Mononuclear cell (primary cell): ENCODE measurements at places on chromosomes 16 and 17. TPM values are rescaled to one million over a fixed set of nuclear protein-coding genes. Genes with fewer than 3 reads are reported as not detected.

The CDRT15 gene
- total RNA-seq = not detected

The SSH2 gene
- 77.5 TPM for total RNA-seq

The SLC7A5 gene
- 33.8 TPM for total RNA-seq

The SLC5A2 gene
- 0.42 TPM for total RNA-seq

The TM4SF5 gene
- not detected for total RNA-seq

The TP53TG3B gene
- total RNA-seq = 0.21 TPM

The DDX52 gene
- total RNA-seq = 30.0 TPM

The TAC4 gene
- total RNA-seq = not detected

The TMIGD1 gene
- not detected for total RNA-seq

The LGALS9B gene
- total RNA-seq = 0.52 TPM

The EZH1 gene
- total RNA-seq = 80.9 TPM

The SMIM36 gene
- not detected for total RNA-seq

The ASPHD1 gene
- total RNA-seq = not detected

The SCN4A gene
- under 0.01 TPM for total RNA-seq

The TVP23C gene
- total RNA-seq = 24.2 TPM

The SPAG5 gene
- total RNA-seq = 9.6 TPM

The GPRC5B gene
- total RNA-seq = 0.21 TPM

The CSNK2A2 gene
- total RNA-seq = 34.9 TPM

The IRX6 gene
- under 0.01 TPM for total RNA-seq

The SPIRE2 gene
- total RNA-seq = 0.10 TPM

The TSPOAP1 gene
- total RNA-seq = 22.4 TPM

The KCNH4 gene
- under 0.01 TPM for total RNA-seq

The CMIP gene
- 29.6 TPM for total RNA-seq

The C16orf46 gene
- total RNA-seq = not detected

The KRT36 gene
- not detected for total RNA-seq

The EFNB3 gene
- not detected for total RNA-seq

The EVI2B gene
- 185 TPM for total RNA-seq

The RCVRN gene
- total RNA-seq = 0.10 TPM

The VMO1 gene
- not detected for total RNA-seq

The SPNS2 gene
- total RNA-seq = 0.10 TPM

The NLRC3 gene
- total RNA-seq = 25.1 TPM

The HSD17B2 gene
- not detected for total RNA-seq

The NEUROD2 gene
- under 0.01 TPM for total RNA-seq

The TERB1 gene
- total RNA-seq = 0.42 TPM

The CES1 gene
- 27.1 TPM for total RNA-seq

The GP2 gene
- total RNA-seq = not detected

The NT5M gene
- total RNA-seq = 5.5 TPM

The CNGB1 gene
- total RNA-seq = not detected

The PYY gene
- total RNA-seq = not detected

The PARN gene
- total RNA-seq = 37.2 TPM

The MSLN gene
- 0.21 TPM for total RNA-seq

The WNT9B gene
- not detected for total RNA-seq

The NPEPPS gene
- 85.8 TPM for total RNA-seq

The HSD11B2 gene
- total RNA-seq = not detected

The SCGB1C2 gene
- total RNA-seq = not detected

The KCNJ12 gene
- total RNA-seq = 0.10 TPM

The EVPL gene
- under 0.01 TPM for total RNA-seq

The HAS3 gene
- total RNA-seq = 0.84 TPM

The ARL5C gene
- not detected for total RNA-seq
